Foreskin melanocyte (primary cell): ENCODE measurements at places on chromosomes 2 and 18.

GRCh38 chr2:74890711-74891110, 56.8 kb downstream of the HK2 start:
- no peak for DNase-seq

GRCh38 chr2:236841389-236841788, 244.3 kb upstream of the COPS8 start:
- no peak for DNase-seq

DNA sequence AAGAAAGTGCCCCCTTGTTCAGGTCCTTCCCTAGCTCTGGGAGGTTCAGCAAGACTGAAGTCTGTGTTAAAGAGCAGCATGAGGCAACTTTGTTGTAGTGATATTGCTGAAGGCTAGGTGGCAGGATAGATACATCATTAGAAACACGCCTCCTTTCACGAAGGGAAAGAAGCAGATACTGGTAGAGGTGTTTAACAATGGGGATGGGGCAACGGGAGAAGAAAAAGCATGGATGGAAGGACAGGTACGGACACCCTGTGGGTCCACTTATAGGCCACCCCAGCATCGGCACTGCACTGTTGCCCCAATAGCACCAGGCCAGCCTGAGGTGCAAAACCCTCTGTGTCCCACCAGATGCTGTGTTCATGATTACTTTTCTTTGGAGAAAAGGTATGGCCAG, 3.5 kb upstream of the IGFBP5 start:
- no peak for DNase-seq

DNA sequence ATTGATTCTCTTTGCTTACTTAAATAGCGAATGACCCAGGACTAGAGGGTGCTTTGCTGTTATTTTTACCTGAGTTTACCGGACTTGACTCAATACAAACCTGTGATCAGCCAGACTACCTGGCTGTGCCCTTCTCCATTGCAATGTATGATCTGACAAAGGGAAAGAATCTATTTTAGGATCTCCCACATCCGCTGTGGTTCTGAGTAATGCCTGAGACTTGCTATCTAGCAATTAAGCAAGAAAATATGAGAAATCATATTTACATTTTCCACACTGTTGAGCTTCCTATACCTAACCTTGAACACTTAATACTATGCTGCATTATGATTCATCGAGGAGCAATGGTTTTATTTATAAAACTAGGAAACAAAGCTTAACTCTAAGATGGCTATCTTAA, 215.2 kb downstream of the RAD51AP2 start:
- no peak for DNase-seq

DNA sequence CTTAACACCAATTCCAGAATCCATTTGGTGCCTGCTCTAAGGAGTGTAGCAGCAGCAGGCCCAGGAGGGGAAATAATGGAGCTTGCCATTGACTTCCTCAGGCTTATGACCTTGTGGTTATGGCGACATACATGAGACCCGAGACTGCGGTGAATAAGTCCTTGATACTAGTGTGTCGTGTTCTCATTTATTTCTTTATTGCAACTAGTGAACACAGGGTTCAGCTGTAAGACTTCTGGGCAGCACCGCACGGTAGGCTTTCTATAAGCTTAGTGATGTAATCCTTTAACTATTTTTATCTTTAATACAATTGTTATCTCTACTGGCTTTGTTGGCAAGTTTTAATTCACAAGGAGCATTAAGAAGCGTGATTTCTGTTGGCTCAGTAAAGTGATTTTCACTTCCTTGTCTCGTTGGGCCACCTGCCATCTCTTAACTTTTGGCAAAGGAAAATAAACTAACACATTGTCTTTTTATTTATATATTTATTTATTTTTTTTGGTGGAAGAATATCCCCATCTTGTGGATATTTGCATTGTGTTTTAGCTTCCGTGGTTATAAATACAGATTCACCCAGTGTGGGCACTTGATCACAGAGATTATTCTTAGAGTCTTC, 139.8 kb downstream of the LTBP1 start:
- DNase-seq = no peak

DNA sequence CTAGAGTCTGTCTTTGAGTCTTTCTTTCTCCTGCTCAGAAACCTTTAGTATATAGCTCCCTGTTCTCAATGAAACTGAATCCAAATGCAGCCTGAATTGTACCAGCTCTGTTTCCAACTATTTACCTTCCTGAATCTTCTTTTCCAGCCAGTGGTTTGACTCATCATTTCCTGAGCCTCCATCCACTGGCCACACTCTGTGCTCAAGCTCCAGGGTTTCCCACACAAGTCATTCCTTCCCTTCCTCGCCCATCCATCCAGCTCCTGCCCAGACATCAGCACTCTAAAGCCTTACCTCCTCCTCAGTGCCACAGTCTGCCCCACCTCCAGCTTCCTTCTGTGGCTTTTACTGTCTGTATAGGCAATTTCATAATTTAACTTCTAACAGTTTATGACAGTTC, 233.6 kb upstream of the RASGRP3 start:
- no peak for DNase-seq

- no peak for DNase-seq
These were observed 367.1 kb upstream of the PIK3C3 start for GRCh38 chr18:41587976-41588375.

DNA sequence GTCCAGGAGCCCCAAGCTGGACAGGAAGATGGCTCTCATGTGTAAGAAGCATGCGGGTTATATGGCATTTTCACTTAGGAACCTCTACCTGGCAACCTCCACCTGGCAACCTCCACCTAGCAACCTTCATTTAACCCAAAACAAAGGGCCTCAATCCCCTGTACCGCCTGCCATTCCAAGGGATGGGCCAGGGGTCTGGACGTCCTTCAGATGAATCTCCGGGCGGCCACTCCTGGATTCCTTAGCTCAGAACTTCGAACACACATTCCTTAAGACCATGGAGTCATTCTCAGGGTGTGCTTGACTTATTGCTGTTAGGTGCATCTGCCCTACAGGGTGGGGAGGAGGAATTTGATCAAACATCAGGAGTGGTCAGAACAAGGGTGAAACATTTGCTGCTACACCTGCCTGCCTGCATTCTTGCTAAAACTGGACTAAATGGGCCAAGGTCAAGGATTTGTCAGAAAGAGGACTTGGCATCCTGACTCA, 277.6 kb downstream of the PHLPP1 start:
- no peak for DNase-seq

DNA sequence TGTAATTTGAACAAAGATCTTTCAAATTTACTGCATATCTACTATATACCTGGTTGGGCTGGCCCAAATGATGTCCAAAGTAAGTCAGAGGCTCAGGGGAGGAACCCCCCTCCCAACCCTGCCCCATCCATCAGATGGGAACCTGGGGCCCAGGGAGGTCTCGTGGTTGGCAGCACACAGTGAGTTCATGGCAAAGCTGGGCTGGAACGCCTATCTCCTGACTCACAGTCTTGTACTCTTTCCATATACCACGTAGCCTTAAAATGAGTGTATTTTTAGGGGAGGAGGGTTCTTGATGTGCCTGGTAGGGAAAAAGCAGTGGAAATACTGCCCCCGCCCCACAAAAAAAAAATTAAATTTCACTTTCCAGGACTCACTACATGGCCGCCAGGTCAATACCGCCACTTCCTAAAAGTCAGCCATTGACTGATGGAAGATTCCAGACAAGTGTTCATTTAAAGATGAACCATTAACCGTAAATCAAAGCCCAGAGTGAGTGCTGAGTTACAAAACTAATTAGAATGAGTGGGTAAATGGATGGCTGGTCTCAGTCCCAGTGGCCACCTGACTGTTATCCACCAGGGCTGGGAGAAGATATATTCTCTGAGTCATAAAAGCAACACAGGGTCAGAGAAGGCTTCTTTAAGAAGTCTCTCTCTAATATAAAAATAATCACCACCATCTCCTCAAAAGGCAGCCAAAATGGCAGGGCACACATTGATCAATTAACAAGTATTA, 80.5 kb downstream of the ZBTB7C start:
- no peak for DNase-seq

DNA sequence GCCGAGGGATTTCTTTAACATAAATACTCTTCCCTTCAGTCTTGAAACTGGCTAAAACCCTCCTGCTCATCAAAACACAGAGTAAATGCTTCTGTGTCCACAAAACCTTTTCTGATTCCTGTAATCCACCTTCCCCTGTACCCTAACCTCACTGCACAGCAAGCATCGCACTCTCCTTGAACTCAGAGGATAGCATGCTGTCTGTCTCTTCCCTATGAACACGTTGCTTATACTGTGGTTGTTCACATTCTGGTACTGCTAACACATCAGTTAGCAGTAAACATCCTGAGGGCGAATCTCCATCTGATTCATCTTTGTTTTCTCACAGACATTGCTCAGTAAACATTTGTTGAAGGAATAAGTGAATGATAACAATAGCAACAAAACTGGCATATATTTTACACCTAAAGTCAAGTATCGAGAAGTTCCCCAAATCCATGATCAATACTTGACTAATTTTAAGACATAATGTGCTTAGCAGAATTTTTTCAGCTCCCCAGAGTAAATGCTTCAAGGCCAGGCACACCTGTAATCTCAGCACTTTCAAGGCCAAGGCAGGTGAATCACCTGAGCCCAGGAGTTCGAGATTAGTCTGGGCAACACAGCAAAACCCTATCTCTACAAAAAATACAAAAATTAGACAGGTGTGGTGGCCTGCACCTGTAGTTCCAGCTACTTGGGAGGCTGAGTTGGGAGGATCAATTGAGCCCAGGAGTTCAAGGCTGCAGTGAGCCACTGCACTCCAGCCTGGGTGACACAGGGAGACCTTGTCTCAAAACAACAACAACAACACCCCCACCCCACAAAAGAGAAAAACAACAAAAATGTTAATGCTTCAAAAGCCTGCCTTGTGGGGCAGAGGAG, 45.6 kb upstream of the LPIN2 start:
- peak; percentile 72 for DNase-seq

- DNase-seq = no peak
These were observed 37.1 kb downstream of the EVA1A start for GRCh38 chr2:75523313-75524275.

- DNase-seq = no peak
These were observed 66.8 kb upstream of the FOSL2 start for GRCh38 chr2:28325567-28326468.

GRCh38 chr2:207083361-207084110, 82.2 kb downstream of the KLF7 start:
- no peak for DNase-seq

DNA sequence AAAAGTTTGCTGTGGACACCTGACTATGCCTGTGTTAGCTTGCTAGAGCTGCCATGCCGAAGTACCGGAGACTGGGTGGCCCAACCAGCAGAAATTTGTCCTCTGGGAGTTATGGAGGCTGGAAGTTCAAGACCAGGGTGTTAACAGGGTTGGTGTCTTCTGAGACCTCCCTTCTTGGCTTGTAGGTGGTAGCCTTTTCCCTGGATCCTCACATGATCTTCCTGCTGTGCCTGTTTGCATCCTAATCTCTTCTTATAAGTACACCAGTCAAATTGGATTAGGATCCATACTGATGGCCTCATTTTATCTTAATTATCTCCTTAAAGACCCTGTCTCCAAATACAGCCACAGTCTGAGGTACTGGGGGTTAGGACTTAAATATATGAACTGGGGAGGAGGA, 845 bp downstream of the TMEM177 start:
- no peak for DNase-seq

- no peak for DNase-seq
These were observed 687.8 kb upstream of the DDX18 start for GRCh38 chr2:117126656-117127055.

- no peak for DNase-seq
These were observed 290.1 kb upstream of the KLHL14 start for GRCh38 chr18:33062834-33063364.

DNA sequence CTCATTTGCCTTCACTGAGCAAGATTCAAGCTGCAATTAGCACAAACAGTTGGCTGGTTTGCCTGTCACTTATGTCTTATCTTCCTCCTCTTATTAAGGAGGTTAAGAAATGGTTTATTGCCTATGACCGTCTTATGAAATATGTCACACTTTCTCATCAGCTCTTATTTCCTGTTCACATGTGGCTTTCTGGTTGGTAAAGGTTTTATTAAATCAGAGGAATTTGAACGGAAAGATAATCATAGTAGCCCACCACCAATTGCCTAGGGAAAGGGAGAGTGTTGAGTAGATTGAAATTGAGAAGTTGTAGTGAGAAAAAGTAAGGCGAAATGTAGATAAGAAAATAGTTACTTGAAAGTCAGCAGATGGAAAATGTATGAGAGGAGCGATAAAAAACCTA, 4.2 kb upstream of the IL1R1 start:
- no peak for DNase-seq

DNA sequence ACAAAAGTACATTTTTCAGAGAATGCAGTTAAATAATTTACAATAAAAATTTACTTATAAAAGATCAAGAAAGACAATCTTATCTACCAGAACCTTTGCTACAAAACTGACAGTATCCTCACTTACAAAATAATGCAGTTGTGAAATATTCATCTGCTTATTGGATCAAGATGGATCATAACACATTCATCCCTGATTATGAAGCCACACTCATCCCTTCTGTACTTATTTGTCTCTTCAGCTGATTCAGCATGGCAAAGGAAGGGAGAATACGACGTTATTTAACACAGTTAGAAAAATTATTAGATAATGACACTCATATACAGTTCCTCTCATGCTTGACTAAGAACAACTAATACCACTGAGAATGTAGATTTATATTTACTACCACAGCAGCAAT, 46.4 kb downstream of the TCF4 start:
- DNase-seq = no peak

DNA sequence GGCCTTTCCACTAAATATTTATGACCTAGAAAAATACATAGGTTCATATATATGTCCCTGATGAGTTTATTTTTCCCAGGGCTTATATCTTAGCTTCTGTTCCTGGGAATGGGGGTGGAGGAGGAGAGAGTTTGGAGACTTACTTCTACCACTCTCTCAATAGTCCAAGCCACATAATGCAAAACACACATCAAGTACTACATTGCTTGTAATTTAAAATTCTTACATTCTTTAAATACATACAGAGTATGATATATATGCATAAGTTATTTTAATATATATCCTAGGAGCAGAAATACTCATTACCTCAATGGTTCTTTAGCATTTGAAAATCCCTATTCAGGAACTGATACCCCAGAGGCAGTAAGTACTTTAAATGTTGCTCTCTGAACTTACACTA, 73.2 kb upstream of the MYL1 start:
- no peak for DNase-seq

DNA sequence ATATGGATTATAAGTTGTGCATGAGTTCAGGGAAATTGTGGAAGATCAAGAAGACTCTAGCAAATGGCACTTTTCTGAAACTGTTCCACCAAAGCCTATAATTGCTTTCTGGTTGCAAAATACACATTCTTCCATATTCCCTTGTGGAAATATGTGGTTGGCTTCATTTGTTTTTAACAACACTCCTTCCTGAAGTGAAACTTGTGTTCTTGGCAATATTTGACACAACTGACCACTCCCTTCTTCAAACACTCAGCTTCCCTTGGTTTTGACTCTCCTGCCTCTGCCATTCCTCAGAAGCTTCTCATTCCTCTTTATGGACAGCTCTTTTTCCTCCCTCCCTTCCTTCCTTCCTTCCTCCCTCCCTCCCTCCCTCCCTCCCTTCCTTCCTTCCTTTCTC, 192.3 kb downstream of the PMAIP1 start:
- DNase-seq = no peak

DNA sequence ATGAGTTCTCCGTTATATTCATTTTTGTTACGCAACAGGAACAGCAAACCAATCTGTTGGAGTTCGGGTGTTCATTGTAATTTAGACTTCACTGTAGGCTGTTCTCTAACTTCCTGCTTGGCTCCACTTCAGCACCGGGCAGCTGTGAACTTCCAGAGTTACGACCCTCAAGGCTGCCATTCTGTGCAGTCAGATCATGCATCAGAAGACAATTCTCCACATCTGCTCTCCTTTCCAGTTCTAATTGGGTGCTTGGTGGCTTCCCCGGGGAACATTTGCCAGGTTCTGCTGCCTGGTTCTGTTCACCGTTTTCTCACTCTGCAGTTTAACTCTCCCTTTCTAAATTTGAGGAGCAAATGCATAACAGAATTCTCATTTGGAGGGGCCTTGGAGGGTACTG, 237.7 kb downstream of the NYAP2 start:
- DNase-seq = no peak
